ENCODE measurements at places on chromosomes 6 and 20.

GRCh38 chr20:15708984-15709598 lies 864.2 kb downstream of the KIF16B start:
- peak; percentile 47 for DNase-seq

DNA sequence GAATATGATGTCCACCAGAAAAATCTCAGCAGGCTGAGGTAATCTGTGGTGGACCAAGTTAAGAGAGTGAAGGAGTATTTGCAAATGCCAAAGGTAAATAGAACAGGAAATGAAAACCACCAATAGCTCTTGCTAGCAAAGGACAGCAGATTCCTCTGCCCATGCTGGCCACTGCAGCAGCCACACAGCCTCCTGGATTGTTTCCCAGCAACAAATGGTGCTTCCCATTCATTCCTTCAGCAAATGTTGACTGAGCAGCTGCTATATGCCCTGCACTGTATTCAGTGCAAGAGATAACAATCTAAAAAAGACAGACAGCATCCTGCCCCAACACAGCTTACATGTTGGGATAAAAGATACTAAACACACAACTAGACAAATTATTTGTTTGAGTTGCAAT lies 11.0 kb downstream of the ROS1 start:
- DNase-seq: no peak

GRCh38 chr6:36963451-36964290 lies 9.1 kb downstream of the PI16 start:
- DNase-seq: no peak

GRCh38 chr6:156866220-156867015 lies 89.2 kb downstream of the ARID1B start:
- no peak for DNase-seq

DNA sequence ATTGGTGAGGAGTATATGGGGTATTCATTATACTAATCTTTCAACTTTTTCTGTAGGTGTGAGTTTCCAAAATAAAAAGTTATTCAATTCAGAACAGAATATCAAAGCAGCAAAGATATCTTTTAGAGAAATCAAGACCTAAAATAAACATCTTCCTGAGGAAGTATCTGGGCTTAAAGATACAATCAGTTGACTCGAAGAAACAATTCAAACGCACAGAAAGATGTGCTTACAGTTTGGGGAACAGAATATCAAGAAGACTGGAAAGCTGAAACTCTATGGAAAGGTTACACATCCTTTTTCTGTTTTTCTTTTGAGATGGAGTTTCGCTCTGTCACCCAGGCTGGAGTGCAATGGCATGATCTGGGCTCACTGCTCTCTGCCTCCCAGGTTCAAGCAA lies 36.2 kb upstream of the SAYSD1 start:
- DNase-seq: no peak

- no peak for DNase-seq
Measured at GRCh38 chr6:24010133-24010532, 115.9 kb upstream of the NRSN1 start.

DNA sequence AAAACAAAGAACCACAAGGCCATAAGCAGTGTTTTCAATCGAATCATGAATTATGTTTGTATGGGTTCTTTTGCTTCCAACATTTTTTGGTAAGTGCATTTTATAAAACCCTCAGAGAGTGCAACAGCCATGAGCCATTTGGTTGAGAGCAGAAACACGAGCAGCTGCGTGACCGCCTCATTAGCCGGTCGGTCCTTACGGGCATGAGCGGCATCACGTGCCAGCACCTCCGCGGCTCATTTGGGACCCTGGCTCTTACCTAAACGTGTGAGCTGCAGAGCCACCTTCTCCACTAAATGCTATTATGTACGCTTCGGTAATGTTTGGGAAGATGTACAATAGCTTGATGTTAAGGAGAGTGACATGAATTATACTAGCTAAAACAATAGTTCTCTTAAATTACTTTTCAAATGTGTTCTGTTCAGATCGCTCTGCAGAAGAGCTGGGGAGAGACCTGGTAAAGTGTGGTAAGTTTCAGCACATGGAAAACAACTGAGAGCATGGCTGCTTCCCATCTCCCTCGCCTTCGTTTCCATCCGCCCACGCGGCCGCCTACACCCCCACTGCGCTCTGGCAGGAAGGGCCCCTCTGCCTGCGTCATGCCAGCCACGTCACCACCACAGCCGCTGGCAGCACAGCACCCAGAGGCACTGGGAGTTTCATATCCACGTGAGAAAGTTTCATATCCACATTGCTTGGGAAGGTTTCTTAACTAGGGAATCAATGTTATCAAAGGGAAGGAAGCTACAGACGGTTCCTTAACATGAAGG lies 23.7 kb upstream of the PDE10A start:
- DNase-seq: no peak

DNA sequence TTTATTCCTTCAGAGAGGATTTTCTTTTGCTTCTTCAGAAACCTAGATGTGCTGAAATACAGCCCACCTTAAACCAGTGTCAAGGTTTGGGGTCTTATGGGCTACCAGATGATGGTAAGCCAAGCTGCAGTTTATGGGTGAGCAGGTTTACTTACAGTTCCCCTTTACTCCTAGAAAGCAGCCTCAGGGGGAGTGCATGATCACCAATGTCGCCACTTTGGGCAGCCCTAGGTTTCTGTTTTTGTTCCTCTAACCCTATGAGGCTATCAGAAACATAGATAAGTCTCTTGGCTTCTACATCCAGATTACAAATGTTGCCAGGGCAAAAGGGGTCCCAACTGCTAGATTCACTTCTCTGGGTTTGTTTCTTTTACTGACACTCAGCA lies 67.2 kb downstream of the TRIM27 start:
- no peak for DNase-seq

DNA sequence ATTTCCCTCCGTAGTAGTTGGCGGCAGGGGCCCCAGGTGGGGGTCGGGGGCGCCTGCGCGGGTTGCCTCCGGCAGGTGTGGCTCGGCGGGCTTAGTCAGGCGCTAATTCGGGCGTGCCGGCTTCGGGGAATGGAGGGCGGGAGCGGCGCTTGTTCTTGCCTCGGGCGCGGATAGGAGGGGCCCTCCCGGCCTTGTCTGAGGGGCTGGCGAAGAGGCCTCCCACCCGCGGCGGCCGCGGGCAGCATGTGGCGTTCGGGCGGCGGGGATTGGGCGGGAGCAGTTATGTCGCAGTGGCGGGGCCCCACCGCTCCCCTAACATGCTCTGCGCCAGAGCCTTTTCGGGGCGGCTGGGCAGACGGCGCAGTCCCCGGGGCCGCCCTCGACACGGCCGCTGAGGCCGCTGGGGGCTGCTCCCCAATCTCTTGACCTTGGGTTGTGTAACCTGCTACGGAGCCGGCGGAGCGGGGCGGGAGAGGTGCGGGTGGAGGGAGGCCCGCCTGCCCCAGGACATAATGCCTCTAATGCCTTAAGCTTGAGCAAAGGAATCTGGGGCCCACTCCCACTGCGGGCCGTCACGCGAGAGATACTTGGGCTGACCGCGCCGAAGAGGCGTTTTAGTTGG lies 1.1 kb downstream of the AMD1 start:
- no peak for DNase-seq

- no peak for DNase-seq
Measured at GRCh38 chr6:138497286-138497685, 2.0 kb downstream of the NHSL1 start.

DNA sequence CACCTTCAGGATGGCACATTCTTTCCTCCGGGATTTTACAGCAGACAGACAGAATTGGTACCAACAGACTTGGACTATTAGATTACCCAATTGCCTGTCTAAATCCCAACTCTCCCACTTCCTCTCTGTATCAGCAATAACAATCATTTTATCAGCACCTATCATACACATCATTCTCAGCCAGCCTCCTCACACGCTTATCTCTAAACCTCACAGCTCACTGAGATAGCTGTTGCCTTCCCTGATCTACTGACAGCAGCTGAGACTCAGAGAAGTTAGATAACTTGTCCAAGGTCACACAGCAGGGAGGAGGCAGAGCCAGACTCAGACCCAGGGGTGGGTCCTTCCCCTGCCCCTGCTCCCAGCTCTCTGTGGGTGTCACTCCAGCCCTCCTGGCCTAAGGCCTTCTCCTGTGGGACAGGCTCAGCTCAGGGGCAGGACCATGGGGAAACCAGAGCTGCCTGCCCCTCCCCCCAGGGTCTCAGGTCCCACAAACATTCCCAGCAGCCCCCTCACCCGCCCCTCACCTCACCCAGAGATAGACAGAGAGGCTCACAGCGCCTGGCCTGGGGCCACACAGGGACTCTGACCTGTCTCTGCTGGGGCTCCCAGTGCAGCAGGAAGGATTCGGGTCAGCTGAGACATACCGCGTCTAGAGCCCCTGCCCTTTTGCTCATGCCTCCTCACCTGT lies 92.8 kb downstream of the GRM4 start:
- DNase-seq: no peak

GRCh38 chr6:158631678-158632537 lies 12.6 kb downstream of the DYNLT1 start:
- DNase-seq: no peak

- DNase-seq: no peak
Measured at GRCh38 chr20:49570828-49571552, 3.1 kb upstream of the PTGIS start.

DNA sequence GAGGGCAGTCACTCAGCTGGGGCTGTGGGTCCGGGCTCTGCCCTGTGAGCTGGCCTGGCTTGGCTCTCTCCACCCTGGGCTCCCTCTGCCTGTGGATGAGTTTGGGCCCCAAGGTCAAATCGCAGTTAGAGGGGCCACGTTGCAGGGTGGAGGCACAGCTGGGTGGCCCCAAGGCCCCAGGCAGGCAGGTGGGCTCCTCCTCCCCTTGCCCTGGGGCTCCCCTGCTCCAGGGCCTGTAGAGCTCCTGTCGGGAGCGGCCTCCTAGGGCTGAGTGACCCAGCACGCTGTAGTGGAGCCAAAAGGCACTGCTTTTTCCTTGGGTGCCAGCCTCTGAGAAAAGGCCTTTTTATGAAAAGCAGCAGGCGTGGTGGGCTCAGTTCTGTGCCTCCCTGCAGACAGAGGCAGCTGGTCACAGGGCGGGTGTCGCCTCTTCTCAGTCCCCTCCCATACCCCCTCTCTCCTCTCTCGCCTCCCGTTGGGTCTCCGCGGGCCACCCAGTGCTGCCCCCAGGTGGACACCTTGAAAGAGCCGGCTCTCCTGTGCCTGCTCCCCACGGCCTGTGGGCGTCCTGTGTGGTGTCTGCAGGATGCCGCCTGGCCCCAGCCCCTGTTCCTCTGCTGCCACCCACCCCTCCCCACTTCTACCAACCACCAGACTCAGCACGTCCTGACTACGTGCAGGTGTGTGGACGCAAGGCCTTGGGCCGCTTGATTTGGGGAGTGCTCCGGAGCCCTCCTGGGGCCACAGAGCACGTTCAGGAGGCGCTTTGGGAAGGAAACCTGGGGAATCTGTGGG lies 13.2 kb downstream of the SS18L1 start:
- DNase-seq: peak; percentile 78

DNA sequence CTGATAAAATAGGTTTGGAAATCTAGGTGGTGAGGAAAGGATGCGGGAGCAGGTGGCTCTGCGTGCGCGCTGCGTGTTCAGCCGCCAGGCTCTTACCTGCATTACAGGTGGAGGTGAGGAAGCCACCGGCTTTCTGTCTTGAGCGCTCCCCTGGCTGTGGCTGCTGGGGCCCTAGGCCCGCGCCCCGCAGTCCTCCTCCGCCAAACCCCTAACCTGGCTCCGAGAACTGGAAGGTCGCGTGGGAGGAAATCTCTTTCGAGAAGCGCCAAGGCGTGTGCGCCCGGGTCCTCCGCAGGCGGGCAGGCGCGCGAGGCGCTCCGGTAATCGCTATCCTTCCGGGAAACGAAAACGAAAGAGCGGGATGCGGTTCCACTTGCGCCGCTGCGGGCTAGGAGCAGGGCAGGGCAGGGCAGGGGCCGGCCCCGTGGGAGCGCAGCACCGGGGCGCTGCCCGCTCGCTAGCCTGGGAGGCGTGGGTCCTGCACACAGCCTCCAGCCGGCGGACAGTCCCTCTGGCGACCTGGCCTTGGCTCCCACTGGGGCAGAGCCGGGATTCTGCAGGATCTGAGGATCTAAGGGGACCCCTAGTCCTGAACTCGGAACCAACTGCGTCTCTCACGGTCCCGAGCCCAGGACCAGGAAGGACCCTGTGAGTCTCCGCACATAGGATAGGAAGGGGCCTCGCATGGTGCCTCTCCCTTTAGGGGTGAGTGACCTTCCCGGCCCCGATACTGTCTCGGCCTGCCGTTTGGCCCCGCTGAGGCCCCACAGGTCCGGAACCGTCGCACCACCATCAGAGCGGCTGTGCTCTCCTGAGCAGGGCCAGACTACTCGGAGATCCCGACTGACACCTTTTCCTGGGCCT lies at the start of gene ETV7:
TSS of gene ETV7 (minus strand) at position 230 of the 864 bp plus-strand sequence. CDS start at position 102, 128 bp downstream.
- DNase-seq: no peak

GRCh38 chr6:90103056-90103800 lies 193.4 kb downstream of the BACH2 start:
- DNase-seq: no peak

- DNase-seq: no peak
Measured at GRCh38 chr20:51366155-51366886, 176.2 kb downstream of the NFATC2 start.

DNA sequence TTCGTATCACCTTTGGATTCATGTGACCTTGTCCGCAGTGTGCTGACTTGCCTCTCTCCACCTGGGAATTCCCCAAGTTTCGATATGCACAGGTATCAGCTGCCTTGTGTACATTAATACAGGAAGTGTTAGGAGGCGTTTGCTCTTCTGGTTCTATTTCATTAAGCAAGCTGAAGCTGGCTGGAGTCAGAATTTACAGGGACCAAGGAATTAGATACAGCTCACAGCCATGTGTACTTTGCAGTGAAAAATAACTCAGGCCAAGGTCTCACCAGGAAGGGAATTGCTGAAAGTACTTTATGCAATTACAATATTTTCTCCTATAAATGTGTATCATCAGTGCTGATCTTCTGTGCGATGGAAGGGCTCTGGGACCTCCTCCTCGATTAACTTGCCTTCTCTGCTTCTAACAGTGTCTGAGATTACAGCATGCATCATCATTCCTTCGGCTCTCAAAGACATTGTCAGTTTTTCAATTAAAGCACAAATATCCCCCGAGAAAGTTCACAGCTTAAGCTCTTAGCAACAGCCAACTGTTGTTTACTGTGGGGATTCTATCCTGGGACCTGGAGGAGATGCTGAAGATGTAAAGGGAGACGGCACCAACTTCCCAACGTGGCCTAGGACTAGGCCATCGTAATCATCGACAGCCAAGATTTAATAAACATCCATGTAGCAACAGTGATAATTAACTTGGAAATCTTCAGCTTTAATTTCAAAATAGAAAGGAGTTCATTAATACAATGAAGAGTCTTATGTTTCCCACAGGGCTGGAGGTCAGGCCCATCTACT lies 13.8 kb upstream of the TIAM2 start:
- DNase-seq: no peak

DNA sequence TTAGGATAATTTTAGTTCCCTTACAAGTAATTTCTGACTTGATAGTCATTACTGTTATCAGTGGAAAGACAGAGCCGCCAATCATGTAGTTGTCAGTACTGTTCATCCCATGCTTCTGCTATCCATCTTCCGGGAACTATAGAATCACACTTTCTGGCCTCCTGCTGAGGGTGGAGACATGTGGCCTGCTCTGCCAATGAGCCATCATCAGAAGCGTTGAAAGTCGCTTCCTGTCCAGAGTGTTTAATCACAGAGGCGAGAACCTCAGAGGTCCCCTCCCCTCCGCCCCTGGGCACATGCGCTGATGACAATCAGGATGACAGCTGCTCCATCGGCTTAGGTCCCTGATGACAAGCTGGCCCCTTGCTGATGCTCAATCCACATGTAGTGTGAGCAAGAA lies 3.0 kb downstream of the DDO start:
- DNase-seq: no peak
